CD14-positive monocyte (primary cell): ENCODE measurements at places on chromosomes 5 and 9.

DNA sequence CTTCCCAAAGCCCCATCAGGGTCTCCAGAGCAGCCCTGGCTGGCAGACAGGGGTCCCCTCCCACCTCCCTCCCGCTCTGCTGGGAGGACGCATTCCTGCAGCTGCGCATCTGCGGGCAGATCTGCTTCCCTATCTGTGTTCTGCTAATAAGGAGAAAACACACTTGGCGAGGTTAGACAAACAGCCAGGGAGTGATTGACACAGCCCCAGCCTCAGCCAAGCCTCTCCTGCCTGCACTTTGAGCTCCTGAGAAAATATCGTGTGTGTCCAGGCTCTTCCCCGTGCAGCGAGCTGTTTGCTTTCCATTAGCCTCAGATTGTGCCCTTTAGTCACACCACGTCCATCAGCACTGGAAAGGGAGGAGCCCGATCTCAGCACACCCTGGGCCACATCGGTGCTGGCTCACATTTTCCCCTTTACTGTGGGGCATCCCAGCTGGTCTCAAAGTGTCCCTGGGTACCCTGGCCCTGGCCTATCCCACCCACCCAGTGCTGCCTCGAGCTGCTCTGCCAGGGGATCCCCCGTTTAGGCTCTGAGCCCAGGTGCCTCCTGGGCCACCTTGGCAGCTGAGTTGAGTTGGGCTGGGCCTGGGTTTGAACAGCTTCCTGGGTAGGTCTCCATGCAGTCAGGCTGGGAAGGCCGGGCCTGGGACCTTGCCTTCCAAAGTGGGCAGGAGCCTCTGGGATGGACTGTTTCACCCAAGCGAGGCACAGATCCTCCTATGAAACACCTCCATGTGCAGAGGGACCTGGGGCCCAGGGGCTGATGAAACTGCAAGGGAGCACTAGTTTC is 61.1 kb downstream of the BARX1 start:
- no peaks in the 10 kb centered on the region for H3K27me3 ChIP-seq
- no peaks in the 10 kb centered on the region for H3K4me1 ChIP-seq
- H3K27ac ChIP-seq = no peak overlapping the region
- H3K4me3 ChIP-seq = no peak overlapping the region
- no peaks in the 10 kb centered on the region for H3K36me3 ChIP-seq

DNA sequence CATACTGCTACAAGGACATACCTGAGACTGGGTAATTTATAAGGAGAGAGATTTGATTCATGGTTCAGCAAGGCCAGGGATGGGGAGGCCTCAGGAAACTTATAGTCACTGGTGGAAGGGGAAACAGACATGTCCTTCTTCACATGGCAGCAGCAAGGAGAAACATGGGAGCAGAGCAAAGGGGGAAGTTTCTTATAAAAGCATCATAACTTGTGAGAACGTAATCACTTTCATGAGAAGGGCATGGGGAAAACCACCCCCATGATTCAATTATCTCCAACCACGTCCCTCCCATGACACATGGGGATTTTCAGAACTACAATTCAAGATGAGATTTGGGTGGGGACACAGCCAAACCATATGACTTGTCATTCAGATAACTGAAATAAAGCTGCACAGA is 100.9 kb downstream of the ST8SIA4 start:
- H3K27ac ChIP-seq = no peak overlapping the region
- no peak overlapping the region for H3K4me3 ChIP-seq
- no peaks in the 10 kb centered on the region for H3K4me1 ChIP-seq
- H3K27me3 ChIP-seq = no peaks in the 10 kb centered on the region
- H3K36me3 ChIP-seq = no peaks in the 10 kb centered on the region

GRCh38 chr9:34072868-34073590 is 24.3 kb upstream of the UBAP2 start:
- no peaks in the 10 kb centered on the region for H3K36me3 ChIP-seq
- no peak overlapping the region for H3K4me3 ChIP-seq
- no peaks in the 10 kb centered on the region for H3K27me3 ChIP-seq
- H3K4me1 ChIP-seq = no peaks in the 10 kb centered on the region
- H3K27ac ChIP-seq = no peak overlapping the region

GRCh38 chr9:68760674-68761333 is 55.8 kb downstream of the PIP5K1B start:
- no peaks in the 10 kb centered on the region for H3K36me3 ChIP-seq
- no peak overlapping the region for H3K4me3 ChIP-seq
- no peaks in the 10 kb centered on the region for H3K4me1 ChIP-seq
- H3K27me3 ChIP-seq = no peaks in the 10 kb centered on the region
- no peak for DNase-seq
